Effector memory CD8-positive, alpha-beta T cell (primary cell): ENCODE measurements at places on chromosomes 2 and 18.
A peak's percentile ranks its signal among the peaks of the same experiment; 100 is the strongest.

DNA sequence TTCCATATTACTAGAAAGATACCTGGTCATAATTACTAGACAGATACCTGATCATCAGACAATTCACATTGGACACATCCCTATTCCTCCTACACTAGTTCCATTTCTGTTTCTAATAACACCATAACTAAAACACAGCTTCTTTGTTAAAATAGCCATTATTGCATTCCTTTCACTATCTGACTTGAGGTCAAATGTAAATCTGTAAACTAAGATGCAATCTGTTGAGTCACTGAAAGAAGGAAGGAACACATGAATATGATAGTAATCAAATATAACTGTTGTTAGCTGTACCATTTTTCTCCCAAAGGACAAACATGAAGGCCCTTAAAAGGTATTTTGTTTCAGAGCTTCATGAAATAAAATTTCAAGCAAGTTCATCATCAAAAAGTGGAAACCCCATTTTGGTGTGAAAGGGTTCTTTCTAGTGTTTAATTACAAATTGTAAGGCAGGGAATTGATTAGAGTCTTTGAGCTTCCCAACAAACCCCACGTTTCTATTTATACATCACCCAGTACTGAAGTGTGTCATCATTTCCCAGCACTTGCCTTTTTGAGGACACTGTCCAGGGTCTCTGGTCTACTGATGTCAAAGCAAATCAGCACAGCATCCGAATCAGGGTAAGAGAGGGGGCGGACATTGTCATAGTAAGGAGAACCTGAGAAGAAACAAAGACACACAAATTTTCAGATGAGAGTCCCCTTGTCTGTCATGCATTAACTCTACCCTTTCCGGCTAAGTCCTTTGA, 13.0 kb downstream of the RND3 start:
- H3K4me3 ChIP-seq: no peak overlapping the region
- no peaks in the 10 kb centered on the region for H3K36me3 ChIP-seq
- no peaks in the 10 kb centered on the region for H3K27me3 ChIP-seq
- no peak for DNase-seq

DNA sequence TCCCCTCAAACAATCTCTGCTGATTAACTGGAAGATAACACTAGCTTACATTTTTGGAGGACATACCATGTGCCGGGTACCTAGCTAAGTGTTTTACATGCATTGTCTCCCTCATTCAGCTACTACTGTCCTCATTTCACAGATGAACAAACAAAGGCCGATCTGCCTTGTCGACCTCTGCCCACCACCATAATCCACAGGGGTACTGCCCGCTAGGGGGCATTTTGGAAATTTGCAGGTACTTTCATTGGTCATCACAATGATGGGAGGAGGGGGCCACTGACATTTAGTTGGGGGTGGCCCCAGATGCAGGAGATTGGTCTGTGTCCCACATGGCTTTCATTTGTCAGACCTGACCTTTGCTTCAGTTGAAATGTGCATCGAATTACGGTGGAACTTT, 3.9 kb upstream of the TMEM163 start:
- H3K27ac ChIP-seq: no peak overlapping the region
- peaks cover 34% of the 10 kb centered on the region for H3K27me3 ChIP-seq
- no peak for DNase-seq
- H3K4me1 ChIP-seq: peaks cover 6% of the 10 kb centered on the region
- no peaks in the 10 kb centered on the region for H3K36me3 ChIP-seq
- no peak overlapping the region for H3K4me3 ChIP-seq

DNA sequence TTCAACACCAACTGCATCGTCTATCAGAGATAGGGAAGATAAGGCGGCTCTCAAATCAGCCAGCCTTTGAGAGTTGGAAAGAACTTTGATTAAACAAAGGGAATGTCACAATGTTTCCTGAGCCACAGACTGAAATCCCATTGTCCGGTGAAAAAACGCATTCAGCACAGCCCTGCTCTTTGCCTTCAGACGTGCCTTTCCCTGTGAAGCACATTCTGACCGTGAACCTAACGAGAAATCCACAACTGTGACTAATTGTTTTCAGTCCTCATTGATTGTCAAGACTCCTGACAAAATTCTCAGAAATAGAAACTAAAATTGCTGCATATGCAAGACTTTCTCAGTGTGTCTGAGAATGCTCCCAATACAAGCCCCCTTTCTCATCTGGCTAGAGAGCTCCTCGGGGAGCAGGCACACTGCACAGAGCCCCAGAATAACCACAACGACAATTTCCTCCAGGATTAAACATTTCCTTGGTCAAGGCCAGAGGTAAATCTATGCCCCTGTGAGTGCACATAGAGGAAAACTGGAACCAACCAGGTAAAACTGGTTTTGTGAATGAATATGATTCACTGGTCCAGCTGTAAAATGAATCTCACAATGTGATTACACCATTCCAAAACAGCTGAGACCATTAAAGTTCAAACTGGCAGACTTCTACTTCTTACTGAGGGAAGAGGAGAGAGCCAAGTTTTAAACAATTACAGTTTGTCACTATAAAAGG, 561.9 kb upstream of the ID2 start:
- peaks cover 10% of the 10 kb centered on the region for H3K4me1 ChIP-seq
- peaks cover 4% of the 10 kb centered on the region for H3K36me3 ChIP-seq
- peak overlapping the region; percentile 59 for H3K27ac ChIP-seq
- no peaks in the 10 kb centered on the region for H3K27me3 ChIP-seq
- no peak for DNase-seq

GRCh38 chr2:230178546-230179485, 41.0 kb downstream of the SP110 start:
- H3K4me1 ChIP-seq: no peaks in the 10 kb centered on the region
- H3K36me3 ChIP-seq: peaks cover 67% of the 10 kb centered on the region
- H3K4me3 ChIP-seq: no peak overlapping the region
- no peak for DNase-seq
- H3K27ac ChIP-seq: peak overlapping the region; percentile 66

- H3K36me3 ChIP-seq: no peaks in the 10 kb centered on the region
- no peaks in the 10 kb centered on the region for H3K27me3 ChIP-seq
- H3K27ac ChIP-seq: no peak overlapping the region
- DNase-seq: no peak
- no peaks in the 10 kb centered on the region for H3K4me1 ChIP-seq
- no peak overlapping the region for H3K4me3 ChIP-seq
Measured at GRCh38 chr2:2571301-2572150, 240.5 kb upstream of the MYT1L start.

- peak overlapping the region; percentile 0 for H3K27ac ChIP-seq
- peaks cover 4% of the 10 kb centered on the region for H3K36me3 ChIP-seq
- no peak overlapping the region for H3K4me3 ChIP-seq
- H3K4me1 ChIP-seq: peaks cover 20% of the 10 kb centered on the region
Measured at GRCh38 chr2:88698498-88699233, 7.2 kb downstream of the RPIA start.

DNA sequence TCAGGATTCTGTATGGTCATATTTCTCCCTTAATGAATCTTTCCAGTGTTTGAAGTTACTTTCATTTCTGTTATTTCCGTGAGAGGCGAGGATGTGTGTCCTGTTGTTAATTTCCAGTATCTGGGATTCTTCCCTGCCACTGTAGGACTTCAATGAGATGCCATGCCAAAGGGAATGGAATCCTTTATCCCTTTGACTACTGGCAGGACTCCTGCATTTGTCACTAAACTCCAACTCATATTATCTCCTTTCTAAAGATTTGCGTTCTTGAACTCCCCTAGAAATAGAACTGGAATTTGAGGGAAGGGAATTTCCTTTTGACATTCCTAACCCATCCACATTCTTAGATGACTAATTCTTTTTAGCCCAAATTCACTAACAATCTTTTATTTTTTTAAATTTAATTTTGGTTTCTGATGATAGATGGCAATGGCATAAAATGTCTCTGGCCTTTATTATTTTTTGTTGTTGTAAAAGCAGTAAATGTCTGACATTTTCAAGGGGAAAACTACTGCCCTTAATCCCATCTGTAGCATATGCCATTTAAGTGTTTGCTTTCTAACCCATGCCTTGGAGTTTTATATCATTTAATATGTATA, 87.8 kb upstream of the EML6 start:
- peaks cover 83% of the 10 kb centered on the region for H3K36me3 ChIP-seq
- no peak for DNase-seq
- H3K4me3 ChIP-seq: no peak overlapping the region
- H3K27me3 ChIP-seq: no peaks in the 10 kb centered on the region
- peak overlapping the region; percentile 59 for H3K27ac ChIP-seq
- H3K4me1 ChIP-seq: peaks cover 14% of the 10 kb centered on the region

GRCh38 chr2:15566912-15567311, 5.8 kb upstream of the NBAS start:
- peaks cover 3% of the 10 kb centered on the region for H3K4me1 ChIP-seq
- H3K36me3 ChIP-seq: peaks cover 4% of the 10 kb centered on the region
- DNase-seq: no peak
- no peak overlapping the region for H3K27ac ChIP-seq

- H3K36me3 ChIP-seq: no peaks in the 10 kb centered on the region
- peaks cover 39% of the 10 kb centered on the region for H3K27me3 ChIP-seq
- no peak for DNase-seq
- no peak overlapping the region for H3K27ac ChIP-seq
- H3K4me3 ChIP-seq: no peak overlapping the region
- no peaks in the 10 kb centered on the region for H3K4me1 ChIP-seq
Measured at GRCh38 chr2:46828491-46829230, 86.9 kb downstream of the MCFD2 start.

- peak overlapping the region; percentile 99 for H3K27ac ChIP-seq
- H3K36me3 ChIP-seq: peaks cover 40% of the 10 kb centered on the region
Measured at GRCh38 chr2:29014331-29014730, 33.2 kb downstream of the TOGARAM2 start.

- H3K27me3 ChIP-seq: no peaks in the 10 kb centered on the region
- DNase-seq: no peak
- no peaks in the 10 kb centered on the region for H3K36me3 ChIP-seq
- no peaks in the 10 kb centered on the region for H3K4me1 ChIP-seq
- H3K4me3 ChIP-seq: no peak overlapping the region
- H3K27ac ChIP-seq: no peak overlapping the region
Measured at GRCh38 chr2:53378791-53379190, 388.8 kb upstream of the CHAC2 start.

DNA sequence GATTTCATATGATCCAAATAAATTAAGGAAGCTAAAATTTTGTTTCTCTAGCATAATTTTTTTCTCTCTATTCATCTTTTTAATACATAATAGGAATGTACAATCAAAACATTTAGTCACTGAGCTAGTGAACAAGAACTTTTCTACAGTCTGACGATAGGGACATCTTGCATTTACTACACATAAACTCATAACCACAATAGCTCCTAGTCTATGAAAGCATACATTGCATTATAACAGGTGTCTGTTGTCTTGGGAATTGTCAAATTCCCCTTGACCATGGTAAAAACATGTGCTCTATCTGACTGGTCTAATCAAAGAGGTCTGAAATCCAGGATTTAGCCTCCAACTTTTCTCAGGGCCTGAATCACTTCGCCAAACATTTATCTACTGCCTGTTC, 144.8 kb downstream of the FAM124B start:
- H3K4me1 ChIP-seq: no peaks in the 10 kb centered on the region
- H3K4me3 ChIP-seq: no peak overlapping the region
- no peaks in the 10 kb centered on the region for H3K36me3 ChIP-seq

GRCh38 chr2:113228351-113228750, 50.4 kb downstream of the PAX8 start:
- no peak for DNase-seq
- peaks cover 4% of the 10 kb centered on the region for H3K36me3 ChIP-seq
- no peak overlapping the region for H3K4me3 ChIP-seq
- H3K27ac ChIP-seq: peak overlapping the region; percentile 52

DNA sequence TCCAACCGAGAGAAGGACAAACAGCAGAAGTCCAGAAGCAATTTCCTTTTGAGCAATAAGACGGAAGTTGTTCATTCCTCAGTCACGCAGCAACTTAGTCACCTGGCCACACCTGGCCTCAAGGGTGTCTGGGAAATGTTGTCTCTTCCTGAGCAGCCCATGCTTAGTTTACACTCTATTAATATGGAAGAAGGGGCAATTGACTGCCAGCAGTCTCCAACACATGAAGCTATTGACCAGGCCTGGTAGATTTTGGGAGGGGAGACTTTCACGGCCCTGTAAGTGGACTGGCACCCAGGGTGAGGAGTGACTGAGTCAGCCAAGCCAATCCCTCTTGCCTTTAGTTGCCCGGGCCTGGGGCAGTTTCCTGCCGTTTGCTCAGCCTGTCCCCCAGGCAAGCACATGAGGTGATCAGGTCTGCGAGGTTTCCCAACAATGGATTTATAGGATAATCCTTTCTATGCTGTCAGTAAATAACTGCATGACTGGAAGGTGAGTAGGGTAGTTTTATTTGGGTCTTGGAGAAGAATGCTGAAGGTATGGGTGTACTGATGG, 43.8 kb upstream of the PPP4R1 start:
- H3K4me1 ChIP-seq: no peaks in the 10 kb centered on the region
- no peak for DNase-seq
- peaks cover 22% of the 10 kb centered on the region for H3K27me3 ChIP-seq
- no peak overlapping the region for H3K4me3 ChIP-seq

DNA sequence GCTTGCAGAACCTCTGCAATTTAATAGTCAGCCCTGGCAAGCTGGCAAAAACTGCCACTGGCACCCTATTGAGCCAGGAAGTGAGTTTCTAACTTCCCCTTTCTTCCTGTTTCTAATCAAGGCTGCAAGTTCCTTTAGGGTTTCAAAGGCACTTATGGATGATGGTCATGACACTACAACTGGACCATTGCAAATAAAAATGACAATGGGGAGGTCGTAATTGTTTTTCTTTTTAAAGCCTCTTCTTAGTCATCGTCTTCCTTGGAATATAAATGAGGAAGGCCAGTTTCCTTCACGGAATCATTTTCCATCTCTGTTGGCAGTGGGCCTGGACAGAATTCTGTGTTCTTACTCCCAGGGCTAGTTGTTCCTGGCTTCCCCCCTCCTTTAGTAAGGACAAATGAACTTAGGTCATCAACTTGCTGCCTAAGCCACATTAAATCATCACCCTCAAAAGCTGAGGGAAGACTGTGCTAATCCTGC, 35.8 kb downstream of the SH3RF3 start:
- no peak overlapping the region for H3K4me3 ChIP-seq
- no peak overlapping the region for H3K27ac ChIP-seq
- DNase-seq: no peak
- no peaks in the 10 kb centered on the region for H3K36me3 ChIP-seq

DNA sequence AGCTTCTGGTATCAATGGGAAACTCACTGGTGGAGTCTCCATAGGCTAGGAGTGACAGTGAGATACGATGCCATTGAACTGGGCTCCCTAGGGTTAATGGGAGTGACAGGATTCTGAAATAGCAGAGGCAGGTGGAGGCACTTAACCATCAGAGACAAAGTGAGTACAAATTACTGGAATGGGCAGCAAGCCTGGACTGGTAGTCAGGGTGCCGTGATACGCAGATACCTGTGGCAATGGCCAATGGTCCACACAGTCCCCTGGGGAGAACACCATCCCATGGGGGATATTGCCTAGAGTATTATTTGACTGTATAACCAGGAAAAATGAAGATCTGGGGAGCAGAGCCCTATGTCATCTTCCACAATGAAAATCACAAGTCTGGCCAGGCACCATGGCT, 17.3 kb downstream of the CHCHD5 start:
- DNase-seq: no peak
- no peak overlapping the region for H3K4me3 ChIP-seq
- no peaks in the 10 kb centered on the region for H3K27me3 ChIP-seq
- no peak overlapping the region for H3K27ac ChIP-seq
